ENCODE measurements at places on chromosomes 2 and 18.

- no peak for DNase-seq
Measured at GRCh38 chr2:26687328-26687727, 5.2 kb upstream of the KCNK3 start.

- DNase-seq, result no peak
Measured at GRCh38 chr2:189222468-189223105, 43.0 kb upstream of the COL5A2 start.

- no peak for DNase-seq
Measured at GRCh38 chr18:29879763-29880162, 1162.8 kb downstream of the DSC3 start.

- DNase-seq, result no peak
Measured at GRCh38 chr2:3169106-3169870, 208.3 kb downstream of the EIPR1 start.

Measured in stimulated activated effector memory CD8-positive, alpha-beta T cell treated with anti-CD3 and anti-CD28 coated beads, Interleukin-12 subunit alpha, Interleukin-12 subunit beta, amount 100 ng/mL, for 72 hours (primary cell).